ENCODE measurements at places on chromosomes 7 and 10. TPM values are rescaled to one million over a fixed set of nuclear protein-coding genes. Genes with fewer than 3 reads are reported as not detected.

HELLS gene
- 1.8 TPM for polyA plus RNA-seq

C10orf71 gene
- 0.01 TPM for polyA plus RNA-seq

PDE6C gene
- not detected for polyA plus RNA-seq

A1CF gene
- not detected for polyA plus RNA-seq

HOXA7 gene
- 4.1 TPM for polyA plus RNA-seq

GIMAP1 gene
- 5.5 TPM for polyA plus RNA-seq

FIGNL1 gene
- 6.6 TPM for polyA plus RNA-seq

ABCB1 gene
- polyA plus RNA-seq = 6.3 TPM

MLXIPL gene
- polyA plus RNA-seq = 0.27 TPM

PGAM2 gene
- 0.40 TPM for polyA plus RNA-seq

GJD4 gene
- polyA plus RNA-seq = not detected

NUTM2E gene
- polyA plus RNA-seq = 0.53 TPM

NPSR1 gene
- not detected for polyA plus RNA-seq

ADAM8 gene
- polyA plus RNA-seq = 1.7 TPM

GPNMB gene
- 431 TPM for polyA plus RNA-seq

PRKG1 gene
- 2.8 TPM for polyA plus RNA-seq

CYP3A7 gene
- polyA plus RNA-seq = 0.04 TPM

BMPER gene
- 5.4 TPM for polyA plus RNA-seq

ZNF727 gene
- polyA plus RNA-seq = 2.8 TPM

PLEKHS1 gene
- 0.01 TPM for polyA plus RNA-seq

ST8SIA6 gene
- 0.22 TPM for polyA plus RNA-seq

STOX1 gene
- 1.9 TPM for polyA plus RNA-seq

RAPGEF5 gene
- polyA plus RNA-seq = 20.1 TPM

AS3MT gene
- 6.0 TPM for polyA plus RNA-seq

CCL26 gene
- polyA plus RNA-seq = 43.0 TPM

PNLIP gene
- polyA plus RNA-seq = 3.2 TPM

ADIRF gene
- polyA plus RNA-seq = 57.4 TPM

INHBA gene
- 3.4 TPM for polyA plus RNA-seq

Measured in ovary (tissue), 10 donors.